ENCODE measurements at places on chromosomes 3 and 15.

DNA sequence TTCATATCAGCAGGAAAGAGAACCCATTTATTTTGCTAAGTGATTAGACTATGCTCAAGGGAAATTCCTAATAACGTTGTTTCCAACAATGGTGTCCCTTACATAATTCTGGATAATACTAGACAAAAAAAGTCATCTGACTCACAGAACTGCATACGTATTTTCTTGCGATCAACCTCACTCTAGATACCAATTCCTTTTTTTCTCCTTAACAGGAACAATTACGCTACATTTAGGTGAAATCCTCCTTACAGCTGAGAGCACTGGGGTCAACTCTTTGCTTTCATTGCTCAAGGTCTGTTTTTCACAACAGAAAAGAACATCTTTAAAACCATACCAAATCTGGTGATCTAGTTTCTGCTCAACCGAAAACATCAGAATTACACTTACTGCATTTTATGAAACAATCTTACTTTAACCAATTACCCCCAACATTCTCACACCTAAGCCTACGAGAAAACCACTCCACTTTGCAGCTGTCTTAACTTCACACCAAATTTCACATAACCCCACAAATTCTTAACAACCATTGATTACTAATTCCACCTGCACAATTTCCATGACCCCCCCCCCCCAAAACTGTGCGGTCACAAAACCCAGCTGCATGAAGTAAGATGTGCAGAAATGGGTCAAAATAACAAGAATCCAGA lies 61.2 kb upstream of the ICE2 start:
- no peak for DNase-seq

DNA sequence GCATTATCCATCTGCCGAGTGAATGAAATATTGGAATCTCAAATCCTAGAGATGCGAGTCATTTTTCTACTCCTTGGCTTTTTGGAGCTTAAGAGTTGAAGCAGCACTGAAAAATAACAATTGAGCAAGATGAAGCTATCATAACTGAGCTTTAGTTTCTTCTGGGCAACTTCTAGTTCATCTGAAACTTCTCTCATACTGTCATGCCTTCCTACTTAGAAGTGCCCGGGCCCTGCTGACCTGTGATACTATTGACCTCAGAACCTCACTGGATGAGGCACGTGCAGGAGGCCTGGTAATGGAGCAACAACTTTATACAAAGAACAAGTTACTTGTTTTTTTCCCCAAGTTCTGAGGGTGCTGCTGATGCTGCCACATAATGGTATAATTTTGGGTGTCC lies 48.5 kb upstream of the P3H2 start:
- DNase-seq: no peak

- no peak for DNase-seq
Measured at GRCh38 chr15:93362821-93363220, 273.8 kb upstream of the RGMA start.

GRCh38 chr3:189636048-189636447 lies 4.9 kb downstream of the TP63 start:
- DNase-seq: no peak

- DNase-seq: no peak
Measured at GRCh38 chr15:74324714-74325113, 42.7 kb downstream of the CYP11A1 start.

GRCh38 chr15:52257734-52258062 lies 37.9 kb downstream of the MYO5C start:
- no peak for DNase-seq

- DNase-seq: no peak
Measured at GRCh38 chr3:112009670-112010069, 10.9 kb downstream of the TAGLN3 start.

Data from heart right ventricle (tissue), 16 donors.